Thoracic aorta (tissue), 2 donors: ENCODE measurements at places on chromosomes 6 and 20.

DNA sequence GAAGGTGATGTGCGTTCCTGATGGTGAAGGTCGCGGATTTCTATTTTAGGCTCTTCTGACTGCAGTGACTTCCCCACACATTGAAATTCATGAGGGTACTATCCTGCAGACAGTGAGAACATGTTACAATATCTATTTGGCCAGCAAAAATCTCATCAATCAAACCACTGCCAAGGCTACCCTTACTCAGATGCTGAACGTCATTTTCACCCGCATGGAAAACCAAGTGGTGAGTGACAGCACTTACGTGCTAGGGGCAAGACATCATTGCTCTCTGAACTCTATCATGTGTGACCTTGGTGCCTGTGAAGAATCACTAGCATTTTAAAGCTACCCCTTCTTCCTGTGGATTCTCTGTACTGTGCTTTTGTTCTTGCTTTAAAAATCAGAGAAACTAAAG lies 31.1 kb downstream of the ARFGEF2 start:
- no peaks in the 10 kb centered on the region for H3K4me1 ChIP-seq
- DNase-seq: no peak
- no peak overlapping the region for H3K4me3 ChIP-seq
- peaks cover 53% of the 10 kb centered on the region for H3K36me3 ChIP-seq
- H3K27ac ChIP-seq: no peak overlapping the region
- H3K27me3 ChIP-seq: no peaks in the 10 kb centered on the region

DNA sequence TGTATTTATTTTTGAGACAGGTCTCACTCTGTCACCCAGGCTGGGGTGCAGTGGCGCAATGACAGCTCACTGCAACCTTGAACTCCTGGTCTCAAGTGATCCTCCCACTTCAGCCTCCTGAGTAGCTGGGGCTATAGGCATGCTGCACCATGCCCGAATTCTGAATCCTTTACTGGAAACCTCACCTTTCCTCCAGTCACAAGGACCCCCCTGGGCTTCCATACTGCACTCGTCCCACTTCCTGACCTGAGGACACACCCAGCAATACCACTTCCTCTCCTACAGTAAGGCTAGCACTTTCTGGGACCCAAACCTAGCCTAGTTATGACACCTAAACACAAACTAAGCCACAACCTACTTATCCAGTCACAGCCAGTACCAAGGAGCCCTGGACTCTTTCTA lies 68.2 kb downstream of the FAM217A start:
- H3K4me3 ChIP-seq: no peak overlapping the region
- no peaks in the 10 kb centered on the region for H3K27me3 ChIP-seq
- no peak overlapping the region for H3K27ac ChIP-seq
- no peaks in the 10 kb centered on the region for H3K36me3 ChIP-seq

DNA sequence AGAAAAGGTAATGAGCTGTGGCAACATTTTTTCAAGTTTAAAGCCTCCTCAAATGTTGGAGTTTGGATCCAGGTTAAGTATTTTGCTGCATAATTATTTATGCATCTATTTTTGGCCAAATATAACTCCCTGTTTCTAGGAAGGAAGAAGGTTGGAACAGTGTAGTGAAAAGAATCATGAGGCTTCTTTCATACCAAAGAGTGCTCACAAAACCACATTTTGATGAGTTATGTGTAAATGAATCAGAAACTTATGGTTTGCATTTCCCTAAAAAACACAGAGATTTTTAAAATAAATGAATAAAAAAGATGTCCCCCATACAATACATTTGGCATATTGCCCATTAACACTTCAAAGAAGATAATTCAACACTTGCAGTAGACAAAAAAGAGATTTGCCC lies 246.9 kb upstream of the PRDM1 start:
- H3K27me3 ChIP-seq: no peaks in the 10 kb centered on the region
- H3K27ac ChIP-seq: no peak overlapping the region
- no peaks in the 10 kb centered on the region for H3K36me3 ChIP-seq
- no peak overlapping the region for H3K4me3 ChIP-seq

DNA sequence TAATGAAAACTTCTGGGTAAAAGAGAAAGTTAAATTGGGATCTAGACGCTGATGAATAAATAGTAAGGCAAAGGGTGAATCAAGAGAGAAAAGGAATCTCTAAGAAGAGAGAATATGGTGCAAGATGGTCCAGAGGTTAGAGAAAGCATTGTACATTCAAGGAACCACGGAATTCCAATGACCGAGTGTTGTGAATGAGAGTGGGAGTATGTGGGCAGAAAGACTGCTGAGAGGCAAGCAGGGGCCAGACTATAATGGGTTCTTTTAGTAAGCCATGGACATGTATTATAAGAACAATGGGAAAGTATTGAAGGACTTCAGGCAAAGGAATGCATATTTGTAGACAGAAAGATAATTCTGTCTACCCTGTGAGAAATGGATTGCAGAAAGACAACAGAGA lies 45.2 kb downstream of the SPTLC3 start:
- no peak overlapping the region for H3K4me3 ChIP-seq
- DNase-seq: no peak
- H3K4me1 ChIP-seq: no peaks in the 10 kb centered on the region
- H3K27me3 ChIP-seq: no peaks in the 10 kb centered on the region

DNA sequence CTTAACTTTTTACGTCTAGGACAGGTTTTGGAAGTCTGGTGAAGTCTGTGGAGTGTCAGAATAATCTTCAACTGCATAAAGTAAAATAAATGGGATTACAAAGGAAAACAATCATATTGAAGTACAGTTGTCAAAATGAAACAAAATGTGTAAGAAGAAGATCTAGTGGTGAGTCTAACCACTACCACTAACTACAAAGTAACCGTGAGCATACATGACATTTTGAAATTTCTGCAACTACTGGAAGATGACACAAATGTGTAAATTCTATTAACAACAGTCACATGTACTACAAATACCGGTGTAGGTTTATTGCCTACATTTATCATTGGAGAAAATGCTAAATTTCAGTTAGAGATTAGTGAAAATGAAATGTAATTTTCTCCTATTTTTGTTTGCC lies 29.7 kb downstream of the VPS52 start:
- H3K4me3 ChIP-seq: no peak overlapping the region
- H3K4me1 ChIP-seq: no peaks in the 10 kb centered on the region
- DNase-seq: no peak

- no peaks in the 10 kb centered on the region for H3K4me1 ChIP-seq
- DNase-seq: no peak
- H3K27me3 ChIP-seq: no peaks in the 10 kb centered on the region
- no peaks in the 10 kb centered on the region for H3K36me3 ChIP-seq
- no peak overlapping the region for H3K4me3 ChIP-seq
Observed at GRCh38 chr20:38704136-38704535, 20.1 kb upstream of the SLC32A1 start.

GRCh38 chr6:100517633-100518032 lies 52.9 kb upstream of the SIM1 start:
- DNase-seq: no peak
- no peak overlapping the region for H3K27ac ChIP-seq
- no peaks in the 10 kb centered on the region for H3K4me1 ChIP-seq
- H3K27me3 ChIP-seq: no peaks in the 10 kb centered on the region
- H3K36me3 ChIP-seq: peaks cover 4% of the 10 kb centered on the region
- no peak overlapping the region for H3K4me3 ChIP-seq

DNA sequence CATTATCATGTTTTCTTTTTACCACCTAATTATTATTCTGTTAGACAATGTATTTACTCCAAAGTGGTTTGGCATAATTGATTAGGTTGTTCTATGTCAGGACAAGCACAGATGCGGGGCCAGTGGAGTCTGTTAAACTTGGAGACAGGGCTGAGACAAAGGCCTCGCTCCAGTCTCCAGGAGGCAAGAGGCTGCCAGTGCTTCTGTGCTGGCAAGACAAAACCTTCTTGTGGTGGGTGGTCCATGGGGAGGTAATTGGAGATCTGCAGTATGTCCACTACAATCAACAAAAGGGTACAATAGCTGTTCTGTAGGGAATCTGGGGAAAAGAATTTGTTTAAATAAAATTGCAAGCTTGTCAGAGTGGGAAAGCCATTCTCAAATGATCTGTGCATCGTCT lies 677.2 kb upstream of the SLC35B3 start:
- no peaks in the 10 kb centered on the region for H3K36me3 ChIP-seq
- no peak for DNase-seq
- H3K4me1 ChIP-seq: no peaks in the 10 kb centered on the region

- no peak for DNase-seq
- no peak overlapping the region for H3K4me3 ChIP-seq
- no peaks in the 10 kb centered on the region for H3K36me3 ChIP-seq
- no peaks in the 10 kb centered on the region for H3K4me1 ChIP-seq
- H3K27me3 ChIP-seq: no peaks in the 10 kb centered on the region
Observed at GRCh38 chr6:83311231-83311630, 118.1 kb downstream of the RWDD2A start.

DNA sequence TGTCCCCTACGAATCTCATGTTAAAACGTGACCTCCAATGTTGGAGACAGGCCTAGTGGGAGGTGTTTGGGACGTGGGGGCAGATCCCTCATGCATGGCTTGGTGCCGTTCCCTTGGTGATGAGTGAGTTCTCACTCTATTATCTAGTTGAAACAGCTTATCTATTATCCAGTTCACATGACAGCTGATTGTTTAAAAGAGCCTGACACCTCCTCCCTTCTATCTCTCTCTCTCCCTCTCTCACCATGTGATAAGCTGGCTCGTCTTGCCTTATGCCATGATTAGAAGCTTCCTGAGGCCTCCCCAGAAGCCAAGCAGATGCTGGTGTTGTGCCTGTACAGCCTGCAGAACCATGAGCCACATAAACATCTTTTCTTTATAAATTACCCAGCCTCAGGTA lies 32.9 kb upstream of the RIPK1 start:
- no peaks in the 10 kb centered on the region for H3K4me1 ChIP-seq
- H3K4me3 ChIP-seq: no peak overlapping the region
- no peak overlapping the region for H3K27ac ChIP-seq
- DNase-seq: no peak
- no peaks in the 10 kb centered on the region for H3K36me3 ChIP-seq
